NCI-H1105 treated with DMSO at 0.1 percent for 48 hours (cell line): ENCODE measurements at places on chromosomes 3 and 15.

- DNase-seq: no peak
Measured at GRCh38 chr15:35929740-35930444, 383.9 kb upstream of the DPH6 start.

- no peak for DNase-seq
Measured at GRCh38 chr3:72862314-72863090, 14.3 kb upstream of the SHQ1 start.

DNA sequence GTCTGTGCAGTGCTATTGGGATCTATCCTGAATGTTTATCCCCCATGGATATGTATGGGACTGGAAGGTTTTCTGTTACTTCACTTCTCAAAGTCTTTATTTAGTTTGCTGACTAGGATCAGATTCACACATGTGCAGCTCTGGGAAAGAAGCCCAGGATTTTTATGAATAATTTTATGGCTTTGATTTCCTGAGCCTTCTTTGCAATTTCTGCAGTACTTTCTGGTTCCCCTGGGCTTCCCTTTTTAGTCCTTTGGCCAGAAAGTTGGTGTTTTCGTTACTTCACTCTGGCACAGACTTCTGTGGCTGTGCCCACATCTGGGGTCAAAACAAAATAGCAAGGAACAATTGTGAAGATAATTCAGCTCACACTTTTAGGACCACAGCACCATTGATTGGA, 721.0 kb downstream of the OTOL1 start:
- no peak for DNase-seq

DNA sequence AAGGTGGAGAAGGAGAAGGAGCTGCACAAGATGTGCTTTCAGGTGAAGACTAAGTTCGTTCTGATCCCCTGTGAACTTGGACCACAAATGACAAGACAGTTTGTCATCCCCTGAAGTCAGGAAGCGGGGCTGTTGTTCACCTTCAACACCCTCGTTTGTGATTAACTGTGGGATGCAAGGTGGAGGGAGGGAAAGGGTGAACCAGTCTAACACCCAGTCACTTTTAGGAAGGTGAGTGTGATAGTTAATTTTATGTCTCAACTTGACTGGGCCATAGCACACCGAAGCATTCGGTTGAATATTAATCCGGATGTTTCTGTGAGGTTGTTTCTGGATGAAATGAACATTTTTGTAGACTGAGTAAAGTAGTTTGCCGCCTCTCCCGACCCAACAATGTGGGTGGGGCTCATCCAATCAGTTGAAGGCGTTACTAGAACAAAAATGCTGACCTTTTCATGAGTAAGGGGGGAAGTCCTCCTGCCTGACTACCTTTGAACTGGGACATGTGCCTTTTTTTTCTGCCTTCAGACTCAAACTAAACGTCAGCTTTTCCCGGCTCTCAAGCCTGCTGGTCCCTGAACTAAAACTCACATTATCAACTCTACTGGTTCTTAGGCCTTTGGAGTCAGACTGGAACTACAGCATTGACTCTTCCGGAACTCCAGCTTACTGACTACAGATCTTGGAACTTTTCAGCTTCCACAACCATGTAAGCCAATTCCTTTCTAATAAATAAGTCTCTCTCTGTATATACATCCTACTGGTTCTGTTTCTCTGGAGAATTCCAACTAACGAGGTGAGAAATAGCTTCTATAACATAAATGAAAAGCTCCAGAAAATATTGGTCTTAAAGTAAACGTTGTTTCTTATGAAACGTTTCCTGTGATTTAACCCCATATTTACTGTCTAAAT, 264.0 kb upstream of the SLITRK3 start:
- DNase-seq: no peak

GRCh38 chr3:195036574-195036973, 234.4 kb downstream of the XXYLT1 start:
- DNase-seq: no peak

- DNase-seq: no peak
Measured at GRCh38 chr3:180253283-180253682, 216.5 kb upstream of the PEX5L start.

DNA sequence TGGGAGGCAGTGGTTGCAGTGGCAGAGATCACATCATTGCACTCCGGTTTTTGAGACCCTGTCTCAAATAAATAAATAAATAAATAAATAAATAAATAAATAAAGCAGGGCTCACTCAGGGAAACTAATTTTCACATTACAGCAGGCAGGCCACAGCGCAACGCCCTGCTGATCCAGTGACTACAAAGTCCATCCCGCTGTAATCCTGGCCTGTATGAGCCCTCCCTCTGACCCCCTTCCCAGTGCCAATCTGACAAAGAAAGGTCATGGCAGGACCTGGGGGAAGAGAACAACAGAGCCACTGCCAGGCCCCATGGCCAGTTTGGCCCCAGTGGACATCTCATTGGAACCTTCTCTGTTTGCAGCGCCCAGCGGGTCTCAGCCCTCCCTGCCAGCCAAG, 9.3 kb downstream of the SH3BP5 start:
- DNase-seq: no peak

- no peak for DNase-seq
Measured at GRCh38 chr3:10510743-10511432, 5.5 kb upstream of the ATP2B2 start.
